ENCODE measurements at places on chromosomes 7 and 10.

DNA sequence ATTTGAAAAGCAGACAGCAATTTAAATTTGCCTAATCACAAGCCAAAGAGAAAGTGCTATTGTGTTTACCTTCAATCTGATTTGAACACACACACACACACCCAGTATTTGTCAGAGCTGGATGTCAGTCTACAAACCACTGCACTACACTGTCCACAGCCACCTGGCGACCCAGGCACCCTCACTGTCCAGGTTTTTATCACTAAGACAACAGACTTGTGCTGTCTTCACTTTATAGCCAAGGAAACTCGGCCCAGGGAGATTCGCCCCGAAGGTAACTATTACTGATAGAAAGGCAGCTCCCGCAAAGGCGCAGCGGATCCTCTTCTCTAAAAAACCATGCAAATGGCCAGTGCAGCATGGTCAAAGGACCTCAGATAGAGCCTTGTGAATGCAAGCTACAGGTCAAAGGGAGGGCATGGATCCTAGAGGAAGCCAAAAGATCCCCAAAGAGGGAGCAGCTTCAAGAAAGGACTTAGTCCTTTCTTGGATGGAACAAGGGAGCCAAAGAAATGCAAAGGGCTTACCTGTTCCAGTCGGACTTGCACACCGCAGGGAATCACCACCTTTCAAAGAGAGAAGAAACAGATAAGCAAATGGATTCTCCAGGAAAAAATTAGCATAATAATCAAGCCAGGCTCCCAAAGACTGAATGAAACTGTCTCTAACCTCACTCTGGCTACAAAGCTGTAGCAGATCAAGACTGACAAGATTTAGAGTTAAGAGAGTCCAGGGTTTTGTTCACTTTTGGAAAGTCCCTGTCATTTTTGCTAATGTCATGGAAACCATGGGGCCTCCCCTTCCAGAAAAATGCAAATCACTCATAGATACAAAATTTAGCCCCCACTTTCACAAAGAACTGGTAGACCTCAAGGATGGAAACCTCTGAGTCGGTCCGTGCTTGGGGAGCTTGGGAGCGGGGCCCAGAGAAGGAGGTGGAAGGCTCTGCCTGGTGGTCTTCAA is 101.1 kb downstream of the TNS3 start:
- DNase-seq = no peak

- no peak for DNase-seq
Measured at GRCh38 chr10:34834274-34834673, 19.2 kb upstream of the PARD3 start.

- DNase-seq = no peak
Measured at GRCh38 chr7:141713890-141714289, 5.7 kb downstream of the WEE2 start.

DNA sequence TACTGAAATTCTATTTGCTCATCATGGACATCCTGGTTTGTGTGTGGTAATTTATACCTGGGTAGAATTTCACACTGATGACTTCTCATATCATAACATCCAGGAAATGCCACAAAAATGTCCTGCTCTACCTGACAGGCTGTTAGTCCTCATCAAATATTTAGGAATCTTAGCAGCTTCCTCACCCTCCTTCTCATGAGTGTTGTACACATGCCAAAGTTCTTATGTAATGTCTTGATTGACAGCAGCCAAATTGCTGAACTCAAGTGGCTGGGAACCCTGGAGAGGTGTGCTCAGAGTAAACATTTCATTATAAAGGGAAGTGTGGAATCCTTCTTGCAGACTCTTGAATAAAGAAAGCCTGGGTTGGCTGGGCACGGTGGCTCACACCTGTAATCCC is 8.9 kb downstream of the EEPD1 start:
- no peak for DNase-seq

DNA sequence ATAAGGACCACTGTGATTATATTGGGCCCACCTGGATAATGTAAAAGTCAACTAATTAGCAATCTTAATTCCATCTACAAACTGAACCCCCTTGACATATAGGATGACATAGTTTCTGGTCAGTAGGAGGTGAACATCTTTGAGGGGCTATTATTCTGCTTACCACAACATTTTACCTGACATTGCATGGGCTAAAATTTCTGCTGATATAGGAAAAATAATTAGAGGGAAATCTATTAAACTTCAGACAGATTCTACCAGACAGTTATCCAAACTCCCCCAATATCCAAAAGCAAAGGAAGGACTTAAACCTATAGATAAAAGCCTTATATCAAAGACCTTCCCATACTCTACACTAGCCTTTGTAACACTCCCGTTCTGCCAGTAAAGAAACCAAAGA is 443.6 kb downstream of the GRM8 start:
- no peak for DNase-seq

All from GM19239 (cell line).